Activated naive CD8-positive, alpha-beta T cell treated with anti-CD3 and anti-CD28 coated beads for 36 hours (primary cell): ENCODE measurements at places on chromosomes 7 and 10. TPM values are rescaled to one million over a fixed set of nuclear protein-coding genes. Genes with fewer than 3 reads are reported as not detected.

The AGAP3 gene
- total RNA-seq: 24.8 TPM

The TRIL gene
- not detected for total RNA-seq

The BTBD16 gene
- total RNA-seq: not detected

The FAM25A gene
- total RNA-seq: not detected

The TAS2R40 gene
- total RNA-seq: not detected

The FBXO24 gene
- total RNA-seq: 0.80 TPM

The ACTR3C gene
- total RNA-seq: 3.4 TPM

The TMEM196 gene
- not detected for total RNA-seq

The SYT15B gene
- 0.08 TPM for total RNA-seq

DNA sequence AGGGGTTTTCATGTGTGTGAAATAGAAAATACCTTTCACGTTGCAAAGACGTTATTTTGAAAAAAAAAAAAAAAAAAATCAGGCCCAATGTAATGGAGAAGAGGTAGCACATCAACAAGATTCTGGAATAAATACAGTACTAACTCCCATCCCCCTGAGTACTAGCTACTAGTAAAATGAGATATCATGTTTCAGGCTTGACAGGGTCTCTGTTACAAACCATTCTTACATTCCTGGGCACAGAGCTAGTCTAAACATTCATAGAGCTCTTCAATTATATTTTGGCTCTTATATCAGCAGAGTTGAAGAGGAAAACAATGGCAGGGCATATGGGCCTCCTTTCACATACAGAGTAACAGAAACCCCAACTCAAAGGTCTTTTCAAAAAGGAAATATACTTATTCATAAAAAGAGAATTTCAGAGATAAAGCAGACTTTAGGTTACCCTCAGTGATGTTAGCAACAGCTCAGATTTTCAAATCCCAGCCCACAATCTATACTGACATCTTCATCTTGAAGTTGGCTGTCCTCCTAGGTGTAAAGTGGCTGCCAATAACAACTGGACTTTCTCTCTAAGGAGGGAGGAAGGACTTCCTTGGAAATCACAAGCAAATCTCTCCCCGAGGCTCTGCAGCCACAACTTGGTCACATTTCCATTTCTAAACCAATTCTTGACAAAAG is 18.6 kb downstream of the C7orf33 start:
- no peak overlapping the region for H3K27ac ChIP-seq
- H3K36me3 ChIP-seq: peaks cover under 1% of the 10 kb centered on the region
- no peak overlapping the region for H3K4me3 ChIP-seq
- H3K27me3 ChIP-seq: peaks cover 14% of the 10 kb centered on the region
- DNase-seq: no peak

- DNase-seq: no peak
- no peaks in the 10 kb centered on the region for H3K27me3 ChIP-seq
- peak overlapping the region; percentile 96 for H3K4me3 ChIP-seq
These were observed 1.0 kb downstream of the SMNDC1 start for GRCh38 chr10:110303681-110304080.

GRCh38 chr10:49667991-49668390 is 11.5 kb upstream of the C10orf53 start:
- H3K36me3 ChIP-seq: no peaks in the 10 kb centered on the region
- H3K4me1 ChIP-seq: no peaks in the 10 kb centered on the region
- peaks cover 27% of the 10 kb centered on the region for H3K27me3 ChIP-seq
- no peak overlapping the region for H3K27ac ChIP-seq
- no peak for DNase-seq

- no peak overlapping the region for H3K27ac ChIP-seq
- H3K4me3 ChIP-seq: no peak overlapping the region
- H3K36me3 ChIP-seq: no peaks in the 10 kb centered on the region
- no peak for DNase-seq
- H3K27me3 ChIP-seq: no peaks in the 10 kb centered on the region
- H3K4me1 ChIP-seq: no peaks in the 10 kb centered on the region
These were observed 370.6 kb downstream of the PARD3 start for GRCh38 chr10:34444223-34445183.

GRCh38 chr7:49346195-49346899 is 422.0 kb downstream of the CDC14C start:
- no peaks in the 10 kb centered on the region for H3K36me3 ChIP-seq
- no peak overlapping the region for H3K27ac ChIP-seq
- H3K4me1 ChIP-seq: no peaks in the 10 kb centered on the region

DNA sequence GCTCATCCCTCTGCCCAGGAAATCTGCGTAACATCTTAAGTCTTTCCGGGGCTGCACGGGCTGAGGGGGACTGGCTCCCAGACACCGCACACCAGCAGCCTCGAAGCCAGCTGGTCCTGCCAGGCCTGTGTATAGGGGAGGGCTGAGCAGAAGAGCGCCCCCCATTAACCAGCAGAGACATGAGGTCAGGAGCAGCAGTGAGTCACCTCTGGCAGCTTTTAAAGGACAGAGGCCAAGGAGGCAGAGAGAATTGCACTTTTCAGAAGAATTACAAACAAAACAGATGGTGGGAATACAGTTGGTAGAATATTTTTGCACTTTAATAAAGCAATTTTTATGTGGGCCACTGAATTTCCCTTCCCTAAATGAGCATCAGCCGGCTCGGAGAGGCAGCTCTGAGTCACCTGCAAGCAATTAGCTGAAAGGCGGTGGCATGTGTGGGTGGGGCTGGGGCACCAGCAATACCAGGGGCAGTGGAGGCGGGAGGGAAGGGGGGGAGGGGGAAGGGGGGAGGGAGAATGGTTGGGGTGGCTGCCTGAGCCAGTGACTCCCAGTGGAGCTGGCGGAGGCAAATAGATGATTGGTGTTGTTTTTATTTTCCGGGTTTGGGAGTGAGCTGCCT is 39.1 kb downstream of the GOLGA7B start:
- H3K4me1 ChIP-seq: no peaks in the 10 kb centered on the region
- no peak overlapping the region for H3K27ac ChIP-seq
- H3K27me3 ChIP-seq: no peaks in the 10 kb centered on the region
- H3K4me3 ChIP-seq: no peak overlapping the region
- peak; percentile 11 for DNase-seq

- H3K4me1 ChIP-seq: no peaks in the 10 kb centered on the region
- no peak overlapping the region for H3K27ac ChIP-seq
- H3K27me3 ChIP-seq: no peaks in the 10 kb centered on the region
- H3K36me3 ChIP-seq: no peaks in the 10 kb centered on the region
- no peak overlapping the region for H3K4me3 ChIP-seq
These were observed 34.7 kb upstream of the MKLN1 start for GRCh38 chr7:131293018-131293417.

DNA sequence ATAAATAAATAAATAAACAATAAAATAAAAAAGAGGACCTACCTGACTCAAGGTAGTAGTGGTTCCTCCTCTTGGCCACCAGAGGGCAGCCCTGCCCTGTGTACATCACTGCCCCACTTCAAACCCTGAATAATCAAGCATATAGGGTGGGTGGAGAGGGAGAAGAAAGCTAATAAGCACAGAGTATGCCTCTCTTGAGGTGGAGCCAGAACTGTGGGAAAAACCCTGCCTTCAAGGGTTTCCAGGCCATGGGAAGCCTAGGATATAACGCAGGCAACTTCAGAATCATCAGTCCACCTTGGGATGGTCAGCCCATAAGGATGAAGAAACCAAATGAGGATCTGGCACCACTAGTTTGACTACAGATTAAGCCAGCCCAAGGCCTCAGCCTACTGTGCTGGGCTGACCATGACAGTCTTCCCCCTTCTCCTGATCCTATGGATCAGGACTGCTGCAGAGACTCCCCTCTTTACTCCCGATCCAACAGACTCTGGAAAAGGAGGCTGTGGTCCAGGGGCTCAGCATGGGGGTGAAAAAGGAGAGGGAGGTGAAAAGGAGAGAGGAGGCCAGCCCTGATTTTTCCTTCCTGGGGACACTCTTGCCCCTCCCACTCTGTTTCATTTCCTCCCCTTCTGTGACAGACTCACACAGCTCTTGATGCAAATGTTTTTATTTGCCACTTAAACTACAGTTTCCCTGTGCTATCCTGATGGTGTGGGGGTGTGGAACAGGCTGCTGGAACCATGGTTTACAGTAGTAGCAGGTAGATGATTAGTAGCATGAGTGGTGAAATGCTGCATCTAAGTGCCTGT is 10.1 kb downstream of the AVPI1 start:
- H3K36me3 ChIP-seq: no peaks in the 10 kb centered on the region
- peak; percentile 34 for DNase-seq
- H3K27me3 ChIP-seq: no peaks in the 10 kb centered on the region
- no peaks in the 10 kb centered on the region for H3K4me1 ChIP-seq
- H3K4me3 ChIP-seq: no peak overlapping the region
- H3K27ac ChIP-seq: no peak overlapping the region

- peak overlapping the region; percentile 95 for H3K27ac ChIP-seq
- peaks cover 39% of the 10 kb centered on the region for H3K36me3 ChIP-seq
- peak overlapping the region; percentile 99 for H3K4me3 ChIP-seq
- H3K4me1 ChIP-seq: peaks cover 59% of the 10 kb centered on the region
- DNase-seq: peak; percentile 77
These were observed 334 bp downstream of the ZNF800 start for GRCh38 chr7:127392182-127392565.

DNA sequence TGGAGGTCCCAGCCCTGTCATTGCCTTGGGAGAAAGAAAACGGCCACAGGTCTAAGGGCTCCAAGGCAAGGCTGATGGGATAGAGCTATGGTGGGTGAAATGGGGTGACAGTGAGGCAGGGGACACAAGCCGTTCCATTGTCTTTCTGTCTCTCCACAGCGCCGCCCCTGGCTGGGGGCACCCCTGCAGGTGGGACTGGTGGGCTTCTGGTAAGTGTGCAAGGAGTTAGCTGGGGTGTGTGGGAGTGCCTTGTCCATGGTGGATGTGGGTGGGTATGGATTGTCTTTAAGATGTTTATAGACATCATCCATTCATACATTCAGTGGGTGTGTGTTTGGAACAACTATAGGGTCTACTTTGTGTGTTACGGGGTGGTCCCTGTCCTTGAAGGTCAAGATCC is 7.5 kb downstream of the SFXN3 start:
- no peaks in the 10 kb centered on the region for H3K27me3 ChIP-seq
- H3K4me1 ChIP-seq: peaks cover 23% of the 10 kb centered on the region
- H3K36me3 ChIP-seq: peaks cover 4% of the 10 kb centered on the region
- H3K4me3 ChIP-seq: no peak overlapping the region

DNA sequence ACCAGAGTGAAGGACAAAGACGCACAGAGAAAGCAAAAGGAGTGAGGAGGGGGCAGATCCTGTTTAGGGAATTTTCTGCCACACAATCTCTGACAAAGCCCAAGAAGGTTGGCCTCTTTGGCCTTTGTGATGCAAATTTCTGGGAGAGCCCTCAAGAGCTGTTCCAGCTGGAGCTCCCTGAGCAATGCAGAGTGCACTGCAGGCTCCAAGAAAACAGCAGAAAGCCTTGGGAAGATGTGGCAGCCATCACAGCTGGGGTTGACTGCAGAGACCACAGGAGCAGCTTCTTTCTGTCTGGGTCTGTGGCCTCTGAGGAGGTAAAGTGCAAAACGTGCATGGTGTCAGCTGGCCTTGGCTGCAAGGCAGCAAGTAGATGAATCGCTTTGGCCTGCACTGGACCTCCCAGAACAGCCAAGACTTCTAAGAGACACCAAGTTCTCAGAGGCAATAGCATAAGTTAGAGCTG is 200.2 kb downstream of the ELMO1 start:
- H3K36me3 ChIP-seq: peaks cover 25% of the 10 kb centered on the region
- peaks cover 24% of the 10 kb centered on the region for H3K4me1 ChIP-seq
- no peak for DNase-seq

- no peak overlapping the region for H3K4me3 ChIP-seq
- DNase-seq: no peak
- no peaks in the 10 kb centered on the region for H3K36me3 ChIP-seq
- no peak overlapping the region for H3K27ac ChIP-seq
- no peaks in the 10 kb centered on the region for H3K27me3 ChIP-seq
These were observed 651.5 kb downstream of the TNS3 start for GRCh38 chr7:46930366-46930765.

DNA sequence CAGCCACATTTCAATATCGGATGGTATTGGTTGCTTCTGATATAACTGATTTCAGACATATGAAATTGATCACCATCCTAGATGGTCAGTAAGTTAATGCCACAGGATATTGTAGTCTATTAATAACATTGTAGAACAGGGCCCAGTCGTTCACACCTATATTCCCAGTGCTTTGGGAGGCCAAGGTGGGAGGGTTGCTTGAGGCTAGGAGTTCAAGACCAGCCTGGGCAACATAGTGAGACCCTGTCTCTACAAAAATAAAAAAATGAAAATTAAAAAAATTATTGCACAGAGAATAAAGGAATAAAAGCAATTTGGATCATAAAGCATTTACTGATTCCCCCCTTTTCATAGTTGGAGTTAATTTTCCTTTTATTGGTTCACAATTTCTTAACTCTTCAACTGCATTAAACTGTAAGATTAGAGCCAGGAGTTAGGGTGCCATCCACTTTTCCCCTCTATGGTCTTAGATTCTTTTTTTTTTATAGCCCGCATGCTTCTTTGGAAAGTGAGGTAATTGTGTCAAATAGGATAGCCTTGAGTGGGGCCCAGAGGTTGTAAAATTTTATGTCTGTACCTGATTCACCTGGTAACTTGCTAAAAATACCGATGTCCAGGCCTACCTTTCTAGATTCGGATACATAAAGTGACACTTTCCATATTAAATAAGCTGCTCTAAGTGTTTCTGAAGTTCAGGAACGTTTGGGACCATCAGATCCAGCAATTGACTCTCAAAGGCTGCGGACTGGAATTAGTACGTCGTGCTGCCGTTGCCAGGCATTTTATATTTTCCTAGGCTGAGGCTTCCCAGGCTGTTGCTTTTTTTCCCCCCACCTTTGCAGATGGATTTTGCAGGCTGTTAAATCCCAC is 24.7 kb downstream of the ADK start:
- peak overlapping the region; percentile 96 for H3K27ac ChIP-seq
- H3K4me1 ChIP-seq: peaks cover 28% of the 10 kb centered on the region
- H3K4me3 ChIP-seq: peak overlapping the region; percentile 91
- no peak for DNase-seq
- H3K36me3 ChIP-seq: peaks cover 15% of the 10 kb centered on the region

- H3K27me3 ChIP-seq: no peaks in the 10 kb centered on the region
- peaks cover 55% of the 10 kb centered on the region for H3K4me1 ChIP-seq
- no peak for DNase-seq
- H3K36me3 ChIP-seq: peaks cover 51% of the 10 kb centered on the region
- H3K27ac ChIP-seq: no peak overlapping the region
- no peak overlapping the region for H3K4me3 ChIP-seq
These were observed 110.4 kb downstream of the SFMBT2 start for GRCh38 chr10:7300384-7300971.

GRCh38 chr10:53079283-53079682 is 306.7 kb upstream of the MBL2 start:
- no peak overlapping the region for H3K27ac ChIP-seq
- no peaks in the 10 kb centered on the region for H3K4me1 ChIP-seq
- no peak overlapping the region for H3K4me3 ChIP-seq
- no peaks in the 10 kb centered on the region for H3K27me3 ChIP-seq

DNA sequence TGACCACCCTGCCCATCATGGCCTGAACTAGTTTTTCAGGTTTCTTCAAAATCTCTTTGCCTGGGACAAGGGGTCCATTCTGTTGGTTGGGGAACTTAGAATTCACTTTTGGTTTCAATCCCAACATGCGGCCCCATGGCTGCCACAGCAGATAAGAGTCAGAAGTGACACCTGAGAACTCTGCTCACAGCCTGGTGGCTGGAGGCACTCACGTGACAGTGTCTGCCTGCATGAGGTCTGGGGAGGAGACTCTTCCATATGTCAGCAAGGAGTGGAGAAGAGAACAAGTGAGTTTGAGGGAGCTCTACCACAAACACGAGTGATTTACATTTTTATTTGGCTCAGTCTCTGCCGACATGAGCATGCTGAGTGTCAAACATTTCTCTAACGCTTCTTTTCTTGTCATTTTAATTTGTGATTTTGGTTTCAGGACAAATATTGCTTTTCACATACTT is 370.4 kb downstream of the TNS3 start:
- H3K36me3 ChIP-seq: no peaks in the 10 kb centered on the region
- H3K27ac ChIP-seq: no peak overlapping the region
- H3K4me3 ChIP-seq: no peak overlapping the region
- DNase-seq: no peak
- H3K4me1 ChIP-seq: peaks cover 2% of the 10 kb centered on the region
- H3K27me3 ChIP-seq: peaks cover 10% of the 10 kb centered on the region
